Effector memory CD4-positive, alpha-beta T cell (primary cell): ENCODE measurements at places on chromosomes 5 and 9.

DNA sequence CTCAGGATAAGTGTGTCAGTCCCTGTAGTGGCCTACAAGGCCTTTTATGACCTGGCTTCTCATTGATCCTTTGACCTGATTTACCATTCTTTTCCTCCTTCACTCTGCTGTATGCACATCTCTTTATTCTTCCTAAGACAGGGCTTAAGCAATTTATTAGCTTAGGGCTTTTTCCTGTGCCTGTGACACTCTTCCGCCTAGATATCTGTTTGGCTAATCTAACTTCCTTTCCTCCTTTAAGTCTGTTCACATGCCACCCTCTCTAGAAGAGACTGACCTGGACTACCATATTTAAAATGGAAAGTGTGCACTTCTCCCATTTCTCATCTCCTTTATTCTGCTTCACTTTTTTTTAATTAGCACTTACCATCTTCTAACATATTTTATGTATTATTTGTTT is 29.1 kb downstream of the FOCAD start:
- DNase-seq = no peak

GRCh38 chr5:179762781-179763176 is 30.2 kb downstream of the MAML1 start:
- DNase-seq = no peak

- DNase-seq = no peak
Measured at GRCh38 chr5:158998793-158999325, 100.9 kb downstream of the EBF1 start.

DNA sequence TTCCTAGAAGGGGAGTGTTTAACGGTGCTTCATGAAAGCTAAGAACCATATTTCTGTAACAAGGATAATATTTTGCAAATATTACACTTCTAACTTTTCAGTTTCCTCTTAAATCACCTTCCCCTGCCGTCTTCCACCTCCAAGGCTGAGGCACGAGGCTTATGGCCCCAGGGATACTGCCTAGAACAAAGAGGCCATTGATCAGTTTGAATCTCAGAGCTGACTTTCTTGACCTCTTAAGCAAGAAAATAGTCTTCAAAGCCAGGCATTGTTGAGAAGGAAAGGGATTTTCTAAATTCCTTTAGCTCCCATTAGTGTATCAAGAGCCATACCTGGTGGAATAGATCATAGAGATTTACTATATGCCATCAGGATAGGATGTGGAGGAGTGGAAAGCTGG is 566.2 kb downstream of the BNC2 start:
- DNase-seq = no peak
